ENCODE measurements at places on chromosomes 5 and 9.

DNA sequence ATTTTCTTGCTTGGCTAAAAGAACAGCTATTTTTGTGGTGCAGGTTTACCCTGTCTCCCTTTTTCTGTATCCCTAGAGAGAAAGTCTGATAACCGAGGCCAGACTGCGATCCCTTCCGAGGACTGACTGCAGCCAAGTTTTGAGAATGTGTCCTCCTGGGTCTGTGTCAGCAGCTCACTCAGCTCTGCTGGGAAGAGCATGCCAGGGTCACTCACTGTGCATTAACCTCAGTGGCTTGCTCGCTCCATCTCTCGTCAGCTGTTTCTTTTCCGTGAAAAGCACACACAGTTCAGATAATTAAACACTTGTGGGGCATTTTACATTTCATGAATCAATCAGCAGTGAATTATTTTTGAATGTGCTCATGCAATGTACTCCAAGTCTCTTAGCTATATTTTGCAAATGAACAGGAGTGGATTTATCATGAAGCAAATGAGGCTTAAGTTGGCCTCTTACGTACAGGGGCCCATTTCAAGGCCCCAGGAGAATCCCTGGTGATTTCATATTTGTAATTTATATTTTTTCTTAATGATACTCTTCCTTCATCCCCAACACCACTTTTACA lies 252.1 kb downstream of the SMARCA2 start:
- DNase-seq = no peak

DNA sequence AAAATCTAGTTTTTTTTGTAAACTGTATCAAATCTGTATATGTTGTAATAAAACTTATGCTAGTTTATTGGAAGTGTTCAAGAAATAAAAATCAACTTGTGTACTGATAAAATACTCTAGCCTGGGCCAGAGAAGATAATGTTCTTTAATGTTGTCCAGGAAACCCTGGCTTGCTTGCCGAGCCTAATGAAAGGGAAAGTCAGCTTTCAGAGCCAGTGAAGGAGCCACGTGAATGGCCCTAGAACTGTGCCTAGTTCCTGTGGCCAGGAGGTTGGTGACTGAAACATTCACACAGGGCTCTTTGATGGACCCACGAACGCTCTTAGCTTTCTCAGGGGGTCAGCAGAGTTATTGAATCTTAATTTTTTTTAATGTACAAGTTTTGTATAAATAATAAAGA lies 24.3 kb downstream of the HMGCR start:
- no peak for DNase-seq

GRCh38 chr5:50969151-50970031 lies 303.0 kb downstream of the PARP8 start:
- DNase-seq = no peak

DNA sequence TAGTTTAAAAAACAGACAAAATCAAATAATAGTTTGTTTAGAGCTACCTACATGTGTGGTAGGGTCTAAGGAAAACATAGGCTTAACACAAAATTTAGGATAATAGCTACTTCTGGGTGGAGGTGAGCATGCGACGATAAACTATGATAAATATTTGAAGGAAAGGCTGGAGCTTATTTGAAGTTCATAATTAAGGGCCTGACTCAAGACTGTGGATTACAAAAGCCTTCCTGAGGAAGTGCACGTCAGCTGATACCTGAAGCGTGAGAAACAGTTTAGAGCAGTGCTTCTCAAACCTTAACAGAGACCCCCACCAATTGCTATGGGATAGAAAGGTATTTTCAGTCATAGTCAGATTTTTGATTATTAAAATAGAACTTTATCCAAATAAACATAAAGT lies 20.4 kb upstream of the UBLCP1 start:
- DNase-seq = no peak

DNA sequence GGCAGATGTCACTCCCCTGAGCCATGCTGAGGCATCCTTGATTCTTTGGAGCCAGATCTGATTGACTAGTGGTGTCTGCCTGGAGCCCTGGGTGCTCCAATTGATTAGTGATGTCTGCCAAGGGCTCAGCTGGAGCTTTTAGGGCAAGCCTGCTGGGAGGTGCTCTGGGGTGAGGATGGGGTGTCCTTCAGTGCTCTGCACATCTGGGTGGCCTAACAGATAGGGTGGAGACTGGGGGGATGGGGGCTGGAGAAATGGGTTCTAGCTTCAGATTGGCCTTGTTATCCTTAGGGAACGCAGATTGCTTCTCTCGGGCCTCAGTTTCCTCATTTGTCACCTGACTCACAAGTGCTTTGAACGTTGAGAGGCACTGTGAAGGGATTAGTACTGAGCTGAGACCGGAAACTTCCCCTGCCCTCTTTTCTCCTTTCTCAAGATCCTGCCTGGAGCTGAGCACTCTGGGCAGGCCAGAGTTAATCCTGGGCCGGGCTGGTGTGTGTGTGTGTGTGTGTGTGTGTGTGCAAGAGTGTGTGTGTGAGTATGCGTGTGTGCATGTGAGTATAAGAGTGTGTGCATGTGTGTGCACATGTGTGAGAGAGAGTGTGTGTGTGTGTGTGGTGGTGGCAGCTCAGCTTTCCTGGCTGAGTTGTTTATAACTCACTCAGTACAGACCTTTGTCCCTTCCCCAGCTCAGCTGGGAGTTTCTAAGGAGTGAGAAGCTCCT lies 5.6 kb upstream of the IER5L start:
- no peak for DNase-seq
